ENCODE measurements at places on chromosomes 6 and 20.

DNA sequence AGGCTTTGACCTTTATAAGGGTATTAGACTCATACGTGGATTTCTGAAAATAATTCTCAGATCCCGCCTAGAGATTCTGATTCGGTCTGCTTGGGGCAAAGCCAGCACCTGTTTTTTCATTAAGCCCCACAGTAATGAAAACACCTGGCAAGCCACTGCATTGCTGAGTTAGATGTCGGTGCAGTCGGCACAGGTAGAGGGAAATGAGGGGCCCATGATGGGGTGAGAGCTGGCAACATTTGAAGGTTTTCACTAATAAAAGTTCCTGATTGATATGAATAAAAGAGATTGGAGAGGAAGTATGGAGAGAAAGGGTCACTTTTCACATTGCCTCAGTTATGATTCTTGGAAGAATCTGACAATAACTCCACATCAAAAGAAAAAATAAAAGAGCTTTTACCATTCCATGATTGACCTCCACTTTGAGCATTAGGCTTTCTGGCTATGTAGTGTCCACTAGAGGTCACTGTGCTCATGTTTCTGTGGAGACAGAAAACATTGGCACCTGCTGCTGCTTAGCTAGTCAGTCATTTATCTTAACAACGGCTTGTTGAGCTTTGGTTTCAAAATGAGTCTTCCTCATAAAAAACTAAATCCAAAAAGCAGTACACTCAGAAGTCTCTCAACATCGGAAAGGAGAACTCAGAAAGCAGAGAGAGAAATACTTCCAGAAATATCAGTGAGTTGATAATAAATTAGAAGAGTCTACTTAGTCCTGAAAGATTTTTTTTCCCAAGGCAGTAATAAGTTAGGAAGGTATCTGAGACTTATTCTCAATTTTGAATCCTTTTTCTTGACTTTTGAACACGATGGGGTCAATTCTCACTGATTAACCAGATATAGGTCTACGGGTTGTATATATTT, 53.3 kb upstream of the KLHL31 start:
- DNase-seq = no peak

DNA sequence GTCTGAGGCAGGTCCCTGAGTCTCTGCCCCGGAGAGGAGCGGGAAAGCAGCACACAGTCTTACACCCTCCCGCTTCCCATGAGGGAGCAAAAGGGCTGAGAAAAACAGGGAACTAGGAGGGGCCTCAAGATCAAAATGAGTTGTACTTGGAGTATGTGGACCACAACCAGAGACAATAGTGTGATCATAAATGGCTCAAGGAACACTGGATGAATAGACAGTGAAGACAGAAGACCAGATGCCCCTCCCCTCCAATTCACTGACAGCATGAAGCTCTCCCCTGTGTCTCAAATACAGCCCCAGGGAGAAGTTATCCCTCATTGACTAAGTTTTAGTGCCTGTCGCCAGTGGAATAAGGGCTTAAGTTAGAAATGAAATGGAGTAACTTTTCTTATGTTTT, 191.0 kb downstream of the TFAP2A start:
- DNase-seq = no peak

GRCh38 chr20:49356676-49357075, 78.8 kb upstream of the ZNFX1 start:
- no peak for DNase-seq

- no peak for DNase-seq
These were observed 246.6 kb upstream of the ID4 start for GRCh38 chr6:19590501-19591131.

Data from stimulated activated CD8-positive, alpha-beta memory T cell treated with anti-CD3 and anti-CD28 coated beads, Interleukin-4, amount 100 ng/mL, for 1 hour (primary cell).